GM23338 (cell line): ENCODE measurements at places on chromosomes 13 and 19. TPM values are rescaled to one million over a fixed set of nuclear protein-coding genes. Genes with fewer than 3 reads are reported as not detected.

DNA sequence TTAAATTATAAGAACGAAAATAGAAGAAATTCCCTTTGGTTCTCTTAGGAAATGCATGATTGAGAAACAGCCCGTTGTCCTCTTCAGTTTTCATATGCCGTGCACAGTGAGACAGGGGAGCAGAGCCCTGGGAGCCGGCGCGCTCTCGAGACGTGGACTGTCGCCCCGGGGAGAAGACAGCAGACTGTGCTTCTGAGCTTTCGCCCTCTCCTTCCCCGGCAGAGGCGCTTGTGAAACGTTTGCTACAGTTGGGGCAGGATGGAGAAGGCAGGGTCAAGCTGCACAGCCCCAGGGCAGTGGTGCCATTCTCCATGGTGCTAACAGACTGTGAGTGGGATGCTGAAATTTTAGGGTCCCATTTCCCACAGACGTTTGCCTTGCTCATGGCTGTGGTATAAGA lies 192.2 kb upstream of the KL start:
- no peaks in the 10 kb centered on the region for H3K4me1 ChIP-seq
- H3K27me3 ChIP-seq, result no peaks in the 10 kb centered on the region
- no peaks in the 10 kb centered on the region for H3K36me3 ChIP-seq
- H3K27ac ChIP-seq, result peak overlapping the region; percentile 30; the same call in 1 of the 2 replicates
- no peak for DNase-seq

- H3K4me3 ChIP-seq, result no peak overlapping the region
- no peak overlapping the region for H3K27ac ChIP-seq
- no peaks in the 10 kb centered on the region for H3K27me3 ChIP-seq
Measured at GRCh38 chr13:51675385-51675784, 91.1 kb downstream of the WDFY2 start.

DNA sequence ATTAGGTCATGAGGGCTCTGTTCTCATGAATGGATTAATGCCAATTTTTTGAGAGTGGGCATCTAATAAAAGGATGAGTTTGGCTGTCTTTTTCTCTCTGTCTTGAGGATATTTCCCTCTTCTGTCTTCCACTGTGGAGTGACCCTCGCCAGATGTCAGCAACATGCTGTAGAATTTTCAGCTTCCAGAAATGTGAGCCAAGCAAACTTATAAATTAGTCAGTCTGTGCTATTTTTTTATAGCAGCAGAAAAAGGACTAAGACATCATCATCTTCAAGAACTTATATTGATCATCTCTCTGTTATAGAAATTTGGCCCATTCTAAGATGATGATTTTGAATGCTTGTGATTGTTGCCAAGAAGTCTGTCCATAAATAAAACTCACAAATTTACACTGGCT lies 431.4 kb downstream of the FGF9 start:
- H3K27ac ChIP-seq, result no peak overlapping the region
- H3K36me3 ChIP-seq, result no peaks in the 10 kb centered on the region
- no peak overlapping the region for H3K4me3 ChIP-seq
- no peaks in the 10 kb centered on the region for H3K27me3 ChIP-seq

DNA sequence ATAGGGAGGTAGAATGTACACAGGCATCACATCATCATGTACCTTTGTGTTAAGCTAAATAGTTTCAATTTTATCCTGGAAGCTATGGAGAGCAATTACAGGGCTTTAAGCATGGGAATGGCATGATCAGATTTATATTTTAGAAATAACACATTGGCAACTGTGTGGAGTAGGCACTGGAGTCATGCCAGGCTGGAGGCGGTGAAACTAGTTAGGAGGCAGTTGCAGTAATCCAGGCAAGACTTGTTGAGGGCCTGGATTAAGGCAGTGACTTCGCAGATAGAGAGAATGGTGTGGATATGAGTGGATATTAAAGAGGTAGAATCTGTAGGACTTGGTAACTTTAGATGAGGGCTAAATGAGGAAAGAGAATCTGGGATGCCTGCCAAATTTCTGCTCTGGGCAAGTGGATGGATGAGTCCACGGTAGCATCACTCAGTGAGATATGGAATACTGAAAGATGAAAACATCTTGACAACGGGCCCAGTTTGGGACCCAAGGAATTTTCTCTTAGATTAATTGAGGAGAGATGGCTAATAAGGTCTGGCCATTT lies 506.2 kb downstream of the FGF9 start:
- DNase-seq, result no peak
- H3K27me3 ChIP-seq, result no peaks in the 10 kb centered on the region
- no peak overlapping the region for H3K4me3 ChIP-seq
- no peak overlapping the region for H3K27ac ChIP-seq
- no peaks in the 10 kb centered on the region for H3K4me1 ChIP-seq

- H3K36me3 ChIP-seq, result no peaks in the 10 kb centered on the region
- peaks cover 10% of the 10 kb centered on the region for H3K4me1 ChIP-seq
- H3K27me3 ChIP-seq, result no peaks in the 10 kb centered on the region
- DNase-seq, result peak; percentile 83
- no peak overlapping the region for H3K27ac ChIP-seq
Measured at GRCh38 chr13:107650081-107650701, 565.1 kb downstream of the LIG4 start.

- H3K4me3 ChIP-seq, result peak within 1 kb of the TSS; percentile 83
- peaks cover 20% of the 10 kb centered on the region for H3K4me1 ChIP-seq
- DNase-seq, result peak; percentile 66
- H3K36me3 ChIP-seq, result no peaks in the 10 kb centered on the region; the same call in 1 of the 2 replicates
- no peaks in the 10 kb centered on the region for H3K27me3 ChIP-seq
Measured at GRCh38 chr19:42069619-42070351, at the start of gene GRIK5. Gene GRIK5 (minus strand): TSS chr19:42070206. CDS start chr19:42065770, 4,436 bp downstream.

GRCh38 chr13:20394506-20394905 lies 131.2 kb downstream of the CRYL1 start:
- no peaks in the 10 kb centered on the region for H3K36me3 ChIP-seq
- H3K4me1 ChIP-seq, result no peaks in the 10 kb centered on the region
- peak; percentile 28 for DNase-seq
- no peak overlapping the region for H3K4me3 ChIP-seq
- no peak overlapping the region for H3K27ac ChIP-seq
- no peaks in the 10 kb centered on the region for H3K27me3 ChIP-seq

DNA sequence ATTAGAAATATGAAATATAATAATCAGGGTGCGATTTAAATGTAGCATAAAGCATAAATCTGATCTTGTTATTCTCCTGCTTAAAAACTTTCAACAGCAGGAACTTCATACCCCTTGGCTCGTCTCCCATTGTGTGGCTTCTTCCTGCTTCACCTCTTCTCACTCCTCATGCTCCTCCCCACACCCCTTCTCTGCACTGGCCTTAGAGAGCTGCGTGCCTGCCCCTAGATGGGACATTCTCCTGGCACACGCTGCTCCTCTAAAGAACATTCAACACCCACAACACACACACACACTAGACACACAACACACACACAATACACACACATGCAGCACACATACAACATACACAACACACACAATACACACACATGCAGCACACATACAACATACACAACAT lies 104.6 kb upstream of the RAP2A start:
- H3K27me3 ChIP-seq, result no peaks in the 10 kb centered on the region
- peaks cover 14% of the 10 kb centered on the region for H3K4me1 ChIP-seq
- no peak overlapping the region for H3K27ac ChIP-seq
- H3K4me3 ChIP-seq, result no peak overlapping the region
- H3K36me3 ChIP-seq, result no peaks in the 10 kb centered on the region
- peak; percentile 14 for DNase-seq

GRCh38 chr19:39557811-39558623 lies 18.1 kb upstream of the EID2 start:
- H3K36me3 ChIP-seq, result no peaks in the 10 kb centered on the region
- H3K27me3 ChIP-seq, result no peaks in the 10 kb centered on the region
- H3K27ac ChIP-seq, result no peak overlapping the region
- H3K4me3 ChIP-seq, result no peak overlapping the region
- no peaks in the 10 kb centered on the region for H3K4me1 ChIP-seq

DNA sequence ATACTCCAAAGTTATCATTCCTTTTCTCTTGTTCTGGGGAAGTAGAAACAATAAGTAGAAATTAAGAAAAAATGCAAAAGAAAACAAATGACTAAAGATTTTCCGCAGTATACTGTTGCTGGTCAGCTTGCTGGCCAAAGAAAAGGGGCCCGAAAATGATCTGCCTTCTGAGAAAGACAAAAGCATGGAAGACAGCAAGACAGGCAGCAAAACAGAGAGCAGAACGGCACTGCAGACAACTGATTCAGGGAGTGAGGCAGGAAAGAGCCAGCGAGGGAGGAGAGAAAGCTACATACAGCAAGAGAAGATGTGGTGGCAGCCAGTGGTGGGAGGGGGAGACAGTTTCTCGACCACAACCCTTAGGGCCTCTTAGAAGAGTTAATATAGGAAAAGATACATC lies 5.3 kb upstream of the DOCK9 start:
- H3K27me3 ChIP-seq, result no peaks in the 10 kb centered on the region
- H3K4me3 ChIP-seq, result no peak overlapping the region
- H3K36me3 ChIP-seq, result no peaks in the 10 kb centered on the region
- H3K27ac ChIP-seq, result no peak overlapping the region
- peaks cover 18% of the 10 kb centered on the region for H3K4me1 ChIP-seq
- no peak for DNase-seq

GRCh38 chr13:66618702-66619101 lies 611.4 kb downstream of the PCDH9 start:
- no peaks in the 10 kb centered on the region for H3K36me3 ChIP-seq
- no peaks in the 10 kb centered on the region for H3K27me3 ChIP-seq
- H3K4me1 ChIP-seq, result no peaks in the 10 kb centered on the region
- no peak overlapping the region for H3K4me3 ChIP-seq

- peaks cover 60% of the 10 kb centered on the region for H3K27me3 ChIP-seq
- no peaks in the 10 kb centered on the region for H3K36me3 ChIP-seq
- no peak overlapping the region for H3K27ac ChIP-seq
- DNase-seq, result peak; percentile 77
- peak overlapping the region; percentile 72 for H3K4me3 ChIP-seq
- H3K4me1 ChIP-seq, result peaks cover 35% of the 10 kb centered on the region; the same call in 1 of the 2 replicates
Measured at GRCh38 chr19:17949956-17950309, 17.0 kb upstream of the KCNN1 start.

DNA sequence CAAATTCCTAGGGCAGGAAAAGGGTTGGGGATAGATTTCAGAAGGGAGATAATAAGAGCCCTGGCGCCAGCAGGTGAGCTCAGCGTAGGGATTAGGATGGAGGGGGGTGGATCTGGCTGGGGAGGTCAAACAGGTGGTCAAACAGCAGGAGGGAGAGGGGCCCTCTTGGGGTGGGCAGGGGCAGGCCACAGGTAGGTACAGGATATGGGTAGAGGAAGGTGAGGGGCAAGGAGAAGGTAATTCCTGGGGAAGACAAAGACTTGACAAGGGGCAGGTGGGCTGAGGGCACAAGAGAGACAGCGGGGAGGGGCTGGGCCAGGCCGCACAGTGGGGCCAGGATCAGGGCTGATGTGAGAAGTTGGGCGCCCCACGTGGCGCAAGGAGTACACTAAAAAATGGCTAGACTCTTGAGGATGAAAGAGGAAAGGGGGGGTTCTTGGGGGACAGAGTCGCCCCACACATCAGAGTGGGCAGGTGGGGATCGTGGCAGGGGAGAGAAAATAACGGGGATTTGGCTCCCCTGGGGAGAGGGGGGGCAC lies 713 bp downstream of the KRI1 start:
- peak; percentile 75 for DNase-seq
- peaks cover 23% of the 10 kb centered on the region for H3K4me1 ChIP-seq

DNA sequence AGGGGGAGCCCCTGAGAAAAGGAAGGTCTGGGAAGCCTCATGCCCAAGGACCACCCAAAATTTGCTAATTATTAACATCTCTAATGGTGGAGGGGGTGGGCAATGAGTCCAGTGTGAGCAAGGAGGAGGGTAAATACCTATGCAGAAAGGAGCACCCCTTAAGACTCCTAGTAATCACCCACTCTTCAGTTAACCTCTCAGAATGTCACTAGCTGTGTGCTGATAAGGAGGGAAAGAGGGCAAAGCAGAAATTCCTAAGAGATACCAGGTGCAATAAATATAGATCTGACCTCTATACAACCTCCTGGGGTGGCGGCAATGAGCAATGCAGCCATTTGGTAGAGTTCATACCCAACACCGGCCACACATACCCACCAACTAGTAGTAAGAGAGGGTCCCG lies 12.7 kb upstream of the DPY19L3 start:
- no peaks in the 10 kb centered on the region for H3K27me3 ChIP-seq
- H3K36me3 ChIP-seq, result no peaks in the 10 kb centered on the region
- no peak overlapping the region for H3K4me3 ChIP-seq
- no peaks in the 10 kb centered on the region for H3K4me1 ChIP-seq

GRCh38 chr19:19385896-19386869 lies 19.3 kb upstream of the GATAD2A start:
- peaks cover 9% of the 10 kb centered on the region; the same call in 1 of the 2 replicates for H3K27me3 ChIP-seq
- peak; percentile 66 for DNase-seq
- H3K4me3 ChIP-seq, result peak overlapping the region; percentile 95

- no peak for DNase-seq
- H3K4me3 ChIP-seq, result no peak overlapping the region
- no peaks in the 10 kb centered on the region for H3K4me1 ChIP-seq
Measured at GRCh38 chr13:39682788-39683187, 27.3 kb downstream of the COG6 start.

GRCh38 chr13:52070929-52071523 lies 46.5 kb downstream of the UTP14C start:
- no peaks in the 10 kb centered on the region for H3K27me3 ChIP-seq
- H3K27ac ChIP-seq, result no peak overlapping the region
- no peaks in the 10 kb centered on the region for H3K4me1 ChIP-seq
- H3K4me3 ChIP-seq, result no peak overlapping the region

- H3K4me3 ChIP-seq, result no peak overlapping the region
- H3K4me1 ChIP-seq, result 0 out of 2 replicates have a peak, but pooled peaks cover 5% of the 10 kb centered on the region
- H3K27me3 ChIP-seq, result no peaks in the 10 kb centered on the region
- DNase-seq, result no peak
Measured at GRCh38 chr19:42441049-42441445, 1.7 kb downstream of the CXCL17 start.

GRCh38 chr13:94967183-94968039 lies 255.1 kb upstream of the SOX21 start:
- no peak overlapping the region for H3K27ac ChIP-seq
- DNase-seq, result peak; percentile 74
- H3K36me3 ChIP-seq, result no peaks in the 10 kb centered on the region
- H3K27me3 ChIP-seq, result peaks cover 23% of the 10 kb centered on the region
- H3K4me1 ChIP-seq, result peaks cover 59% of the 10 kb centered on the region
- peak overlapping the region; percentile 69 for H3K4me3 ChIP-seq

DNA sequence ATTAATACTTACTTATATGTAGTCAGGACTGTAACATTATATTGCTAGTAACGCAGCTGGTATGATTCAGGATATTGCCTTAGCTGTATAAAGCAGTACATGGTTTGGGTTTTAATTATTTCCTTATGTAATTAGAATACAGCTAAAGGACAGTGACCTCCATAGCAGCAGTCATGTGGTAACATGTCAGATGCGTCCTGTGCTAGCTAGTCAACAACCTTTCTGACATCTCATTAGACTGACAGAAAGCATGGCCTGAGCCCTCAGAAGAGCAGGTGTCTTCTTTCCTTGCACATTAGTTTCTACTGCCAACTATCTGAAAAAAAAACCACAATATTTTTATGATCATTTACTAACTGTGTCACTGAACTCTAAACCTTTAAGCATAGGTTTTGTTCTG lies 122.2 kb downstream of the MAB21L1 start:
- no peaks in the 10 kb centered on the region for H3K4me1 ChIP-seq
- DNase-seq, result no peak
- H3K27me3 ChIP-seq, result no peaks in the 10 kb centered on the region
- no peak overlapping the region for H3K4me3 ChIP-seq
- H3K27ac ChIP-seq, result no peak overlapping the region
- H3K36me3 ChIP-seq, result no peaks in the 10 kb centered on the region

CFAP97D2 gene
- polyA plus RNA-seq, result not detected in 2 replicates

ZNF677 gene
- 68.1 and 74.8 TPM in 2 replicates for polyA plus RNA-seq

PTH2 gene
- 1.3 and 1.6 TPM in 2 replicates for polyA plus RNA-seq

PTGER1 gene
- polyA plus RNA-seq, result 0.56 and 0.57 TPM in 2 replicates

ZNF829 gene
- polyA plus RNA-seq, result 4.3 and 5.9 TPM in 2 replicates

ZNF492 gene
- 0.10 and 0.26 TPM in 2 replicates for polyA plus RNA-seq

RABAC1 gene
- polyA plus RNA-seq, result 206 and 215 TPM in 2 replicates

EDDM13 gene
- 0.68 and 1.5 TPM in 2 replicates for polyA plus RNA-seq

LGALS7B gene
- 6.6 and 8.6 TPM in 2 replicates for polyA plus RNA-seq

ATP1A3 gene
- polyA plus RNA-seq, result 11.0 and 11.5 TPM in 2 replicates

IRGC gene
- polyA plus RNA-seq, result not detected in 2 replicates
